ENCODE measurements at places on chromosomes 2 and 18.

DNA sequence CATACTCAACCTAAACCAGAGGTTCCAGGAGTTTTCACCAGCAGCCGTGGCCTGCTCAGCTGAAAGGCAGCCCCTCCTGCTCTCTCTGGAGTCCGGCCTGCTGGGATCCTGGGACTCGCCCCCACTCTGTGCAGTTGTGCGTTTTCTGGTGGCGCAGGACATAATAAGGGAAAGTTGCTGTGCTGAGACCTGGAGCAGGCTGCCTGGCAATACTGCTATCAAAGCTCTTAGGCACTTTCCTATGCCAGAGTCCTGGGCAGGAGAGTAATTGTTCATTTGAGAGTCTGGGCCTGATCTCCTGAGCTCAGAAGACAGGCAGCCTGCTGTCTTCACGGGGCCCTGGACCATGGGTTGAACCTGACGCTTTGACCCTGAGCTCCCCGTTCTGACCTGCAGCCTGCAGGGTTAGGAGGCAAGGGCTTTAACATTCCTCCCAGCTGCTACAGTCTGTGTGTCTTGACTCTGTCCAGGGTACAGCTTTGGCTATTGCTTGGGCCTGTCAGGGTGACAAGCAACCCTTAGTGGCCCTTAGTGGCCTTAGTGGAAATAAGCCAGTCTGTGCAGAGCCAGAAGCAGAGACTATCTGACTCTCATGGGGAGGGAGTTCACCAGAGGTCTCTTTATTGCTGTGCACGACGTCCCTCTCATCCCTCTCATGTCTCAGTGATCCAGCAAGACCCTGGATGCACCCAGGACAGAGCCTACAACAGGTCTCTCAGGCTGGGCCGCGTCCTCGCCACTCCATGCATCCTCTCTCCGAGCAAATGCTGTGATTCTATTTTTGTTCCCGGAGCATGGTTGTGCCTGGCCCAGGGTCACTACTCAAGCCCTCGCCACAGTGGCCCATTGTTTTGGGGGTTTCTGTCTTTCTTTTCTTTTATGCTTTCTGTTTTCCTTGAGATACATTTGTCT is 60.6 kb downstream of the ACKR3 start:
- DNase-seq: no peak

DNA sequence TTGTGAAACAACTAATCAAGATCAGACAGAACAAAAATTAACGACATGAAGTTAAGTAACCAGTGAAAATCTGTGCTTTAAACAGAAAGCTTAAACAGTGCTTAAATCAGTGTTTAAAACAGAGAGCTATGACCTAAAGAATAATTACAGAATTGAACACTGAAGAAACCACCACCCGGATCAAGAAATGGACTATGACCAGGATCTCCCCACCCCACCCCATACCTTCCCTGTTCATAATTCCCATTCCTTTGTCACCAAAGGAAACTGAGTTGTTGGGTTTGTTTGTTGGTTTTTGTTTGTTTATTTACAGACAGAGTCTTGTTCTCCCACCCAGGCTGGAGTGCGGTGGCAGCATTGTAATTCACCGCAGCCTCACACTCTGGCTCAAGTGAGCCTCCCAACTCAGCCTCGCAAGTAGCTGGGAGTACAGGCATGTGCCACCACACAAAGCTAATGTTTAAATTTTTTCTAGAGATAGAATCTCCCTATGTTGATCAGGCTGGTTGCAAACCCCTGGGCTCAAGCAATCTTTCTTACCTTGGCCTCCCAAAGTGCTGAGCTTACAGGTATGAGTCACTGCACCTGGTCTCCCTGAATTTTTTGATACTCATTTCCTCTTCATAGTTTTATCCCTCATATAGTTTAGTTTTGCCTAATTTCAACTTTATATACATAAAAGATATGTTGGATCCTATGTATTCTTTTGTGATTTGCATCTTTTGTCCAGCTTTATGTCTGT is 8.2 kb upstream of the ALPG start:
- DNase-seq: no peak

GRCh38 chr2:12555012-12555645 is 161.6 kb upstream of the TRIB2 start:
- DNase-seq: no peak

DNA sequence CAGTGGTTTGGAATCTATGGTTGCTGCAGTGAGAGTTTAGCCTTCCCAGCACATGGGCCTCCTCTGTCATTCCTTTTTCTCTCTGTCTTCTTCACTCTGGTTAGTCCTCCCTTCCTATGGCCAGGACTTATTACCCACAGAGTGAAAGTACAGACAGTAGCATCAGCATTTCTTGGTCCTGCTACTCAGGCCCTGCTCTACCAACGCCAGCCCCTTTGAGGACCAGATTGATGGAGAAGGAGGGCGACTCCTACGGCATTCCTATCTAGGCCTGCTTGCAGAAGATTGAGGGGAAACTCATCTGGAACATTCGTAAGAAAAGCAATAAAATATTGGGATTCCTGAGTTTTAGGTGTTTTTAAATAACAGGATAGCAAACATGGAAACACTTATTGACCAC is 43.5 kb downstream of the BMP10 start:
- no peak for DNase-seq

- no peak for DNase-seq
Observed at GRCh38 chr2:105118960-105119359, 81.1 kb downstream of the MRPS9 start.

GRCh38 chr18:2304378-2305175 is 266.7 kb downstream of the METTL4 start:
- no peak for DNase-seq

DNA sequence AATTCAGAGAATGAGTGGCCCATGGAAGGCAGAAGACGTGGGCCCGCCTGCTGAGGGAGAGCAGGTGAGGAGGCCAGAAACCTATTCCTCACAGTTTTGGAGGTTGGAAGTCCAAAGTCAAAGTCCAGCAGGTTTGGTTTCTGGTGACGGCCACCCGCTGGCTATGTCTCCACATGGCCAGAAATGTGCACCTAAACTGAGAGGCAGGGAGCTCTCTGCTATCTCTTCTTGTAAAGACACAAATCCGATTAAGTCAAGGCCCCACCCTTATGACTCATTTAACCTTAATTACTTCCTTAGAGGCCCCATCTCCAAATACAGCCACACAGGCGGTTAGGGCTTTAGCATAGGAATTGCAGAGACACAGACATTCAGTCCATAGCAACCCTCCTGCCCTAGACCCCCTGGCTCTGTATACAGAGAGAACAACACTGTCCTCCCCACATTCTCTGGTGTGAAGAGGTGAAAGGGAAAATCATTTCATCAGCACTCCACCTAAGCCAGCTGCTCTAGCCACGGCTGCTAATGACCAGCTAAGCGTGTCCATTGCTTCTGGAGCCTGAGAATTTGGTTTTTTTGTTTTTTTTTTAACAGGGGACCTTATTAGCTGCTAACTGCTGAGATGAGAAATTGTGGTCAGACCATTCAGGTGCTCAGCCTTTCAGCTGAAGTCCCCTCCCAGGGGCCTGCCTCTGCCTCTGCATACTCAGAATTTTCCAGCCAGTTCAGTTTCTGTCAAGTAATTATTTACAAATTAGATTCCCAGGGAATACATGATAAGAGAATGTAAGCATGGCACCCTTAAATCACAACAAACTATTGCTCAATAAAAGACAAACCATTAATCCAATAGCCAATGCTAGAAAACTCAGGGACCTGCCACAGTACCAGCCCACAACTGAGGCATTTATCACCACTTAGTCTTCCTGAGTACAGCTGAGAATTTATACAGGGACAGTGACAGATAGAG is 368.7 kb upstream of the ID2 start:
- no peak for DNase-seq

DNA sequence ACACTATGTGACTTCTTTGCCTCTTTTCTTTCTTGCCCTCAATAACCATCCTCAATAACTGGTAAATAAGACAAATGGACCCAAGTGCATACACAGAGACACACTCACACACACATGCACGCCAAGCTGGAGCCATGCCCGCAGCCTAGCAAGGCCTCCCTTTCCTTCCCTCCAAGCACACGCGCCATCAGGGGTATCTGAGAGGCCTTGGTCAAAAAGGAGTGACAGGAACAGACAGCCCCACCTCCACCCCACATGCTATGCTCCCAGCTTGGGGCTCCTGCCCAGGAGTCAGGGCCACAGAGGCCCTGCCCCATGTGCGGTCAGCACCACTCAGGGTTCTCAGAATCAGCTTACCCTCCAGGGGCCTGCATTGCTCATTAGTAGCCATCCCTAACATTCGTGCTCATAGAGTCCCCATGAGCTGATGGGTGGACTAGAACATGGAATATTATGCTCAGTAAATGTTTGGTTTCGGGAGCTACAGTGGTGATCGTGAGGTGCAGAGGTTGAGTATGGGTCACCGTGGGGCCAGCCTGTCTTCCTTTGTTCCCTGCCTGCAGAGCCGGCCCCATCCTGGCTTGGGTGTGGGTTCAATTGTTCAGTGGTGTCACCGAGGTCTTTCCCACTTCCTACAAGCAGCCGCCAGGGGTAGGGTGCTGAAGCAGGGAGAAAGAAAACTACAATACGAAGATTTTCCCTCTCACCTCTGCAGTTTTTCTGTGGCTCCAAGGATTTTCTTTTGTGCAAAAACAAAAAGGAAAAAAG is 158.2 kb upstream of the RAB12 start:
- DNase-seq: no peak

- no peak for DNase-seq
Observed at GRCh38 chr2:175999283-175999819, 2.7 kb downstream of the LNPK start.

DNA sequence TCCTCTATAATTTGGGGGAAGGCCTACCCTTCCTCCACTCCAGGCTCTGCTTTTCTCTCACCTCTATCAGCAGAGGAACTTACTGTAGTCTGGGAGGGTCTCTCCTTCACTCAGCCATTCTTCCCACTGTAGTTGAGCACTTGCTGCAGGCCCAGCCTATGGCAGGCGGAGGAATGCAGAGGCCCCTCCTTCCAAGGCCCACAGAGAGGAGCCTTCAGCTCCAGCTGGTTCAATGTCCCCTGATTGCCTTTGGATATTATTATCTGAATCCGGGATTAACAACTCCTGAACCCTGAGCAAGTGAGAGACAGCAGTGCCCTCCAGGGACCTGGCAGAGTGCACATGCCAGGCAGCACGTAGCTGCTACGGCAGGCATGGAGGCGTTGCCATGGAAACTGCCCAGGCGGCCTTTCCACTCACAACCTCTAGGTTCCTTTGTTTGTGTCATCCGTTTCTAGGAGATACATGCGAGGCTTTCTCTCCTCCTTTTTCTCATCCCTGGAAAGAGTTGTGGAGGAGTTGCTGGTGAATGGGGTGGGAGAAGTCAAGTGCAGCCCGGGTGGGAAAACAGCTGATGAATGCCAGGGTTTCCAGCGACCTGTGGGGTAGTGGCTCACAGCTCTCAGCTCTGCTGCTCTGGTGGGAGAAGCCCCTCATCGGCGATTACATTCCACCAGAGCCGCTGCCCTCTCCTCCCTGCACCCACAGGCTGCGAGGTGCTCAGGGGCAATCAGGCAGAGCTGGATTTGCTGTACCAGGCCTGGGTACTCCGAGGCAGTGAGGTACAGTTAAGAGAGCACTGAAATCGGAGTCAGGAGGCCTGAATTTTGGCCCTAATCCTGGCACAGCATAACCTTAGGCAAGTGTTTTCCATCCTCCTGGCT is 55.3 kb upstream of the HK2 start:
- DNase-seq: no peak

DNA sequence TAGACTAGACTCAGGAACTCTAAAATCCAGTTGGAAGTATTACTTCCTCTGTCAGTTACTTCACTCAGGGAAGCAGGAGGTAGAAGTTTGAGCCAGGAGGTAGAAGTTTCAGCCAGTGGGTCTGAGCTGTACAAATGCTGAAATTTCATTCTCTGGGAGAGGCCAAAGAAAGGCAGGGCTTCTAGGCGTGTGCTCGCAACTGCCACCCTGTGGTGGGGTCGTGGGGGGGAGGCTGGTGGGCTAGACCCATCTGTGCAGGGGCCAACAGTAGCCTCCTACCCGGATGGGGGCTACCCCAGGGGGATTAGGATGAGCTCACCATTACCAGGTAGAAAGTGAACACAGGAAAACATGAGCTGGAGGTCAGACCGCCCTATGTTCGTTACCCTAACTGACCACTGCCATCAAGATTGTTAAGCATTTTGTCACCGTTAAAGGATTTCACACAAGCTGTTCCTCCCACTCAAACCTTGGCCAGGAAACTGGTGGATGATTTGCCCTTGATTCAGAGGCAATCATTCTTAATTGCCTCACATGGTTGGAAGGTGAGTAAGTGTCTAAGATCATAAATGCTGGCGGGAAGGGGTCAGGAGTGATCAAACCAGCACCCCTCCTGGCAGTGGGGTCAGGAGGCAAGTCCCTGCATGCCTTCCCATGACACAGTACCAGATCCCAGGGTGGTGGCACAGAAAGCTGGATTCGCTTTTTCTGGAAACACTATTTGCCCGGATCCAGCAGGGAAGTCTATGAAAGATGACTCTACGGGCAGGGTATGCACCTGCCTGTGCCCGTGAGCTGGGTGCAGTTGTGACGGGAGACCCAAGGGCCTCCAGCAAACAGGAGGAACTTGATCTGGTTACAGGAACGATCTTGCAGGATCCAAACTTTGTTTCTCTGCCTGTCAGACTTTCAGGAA is 5.2 kb upstream of the FHL2 start:
- DNase-seq: no peak

DNA sequence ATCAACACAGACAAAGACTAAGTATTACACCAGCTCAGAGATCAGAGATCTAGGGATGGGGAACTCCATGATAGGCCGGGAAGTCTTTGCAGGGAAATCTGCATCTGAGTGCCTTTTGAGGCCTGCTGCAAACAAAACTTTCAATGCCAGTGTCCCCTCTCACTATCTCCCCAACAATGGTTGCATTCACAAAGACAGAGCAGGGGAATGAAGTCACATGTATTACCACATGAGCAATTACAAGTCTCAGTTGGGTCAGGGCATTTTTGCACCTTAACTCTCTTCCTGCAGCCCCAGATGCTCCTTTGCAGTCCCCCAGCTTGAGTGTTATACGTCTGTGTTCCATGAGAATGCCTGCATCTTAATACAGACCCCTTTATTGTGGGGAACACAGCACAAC is 1.8 kb upstream of the RNF144A start:
- no peak for DNase-seq

- DNase-seq: no peak
Observed at GRCh38 chr2:47077442-47078117, 77.5 kb downstream of the STPG4 start.

DNA sequence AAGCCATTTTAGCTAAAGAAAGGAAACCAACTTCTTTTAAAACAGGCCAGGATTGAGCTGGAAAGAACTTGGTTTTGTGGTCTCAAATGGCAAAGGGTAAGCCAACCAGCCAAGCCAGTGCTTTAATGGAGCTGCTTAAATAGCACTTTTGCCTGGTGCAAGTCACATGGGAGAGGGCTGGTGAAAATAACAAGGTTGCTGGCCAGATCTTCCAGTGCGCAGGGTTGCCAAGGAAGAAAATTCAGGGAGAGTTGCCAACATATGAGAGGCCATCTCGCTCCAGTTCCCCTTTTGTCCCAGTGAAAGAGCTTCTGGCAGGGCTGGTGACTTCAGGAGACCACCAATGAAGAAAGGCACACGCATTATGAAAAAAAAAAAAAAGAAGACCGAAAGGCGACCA is 57.3 kb downstream of the IRS1 start:
- no peak for DNase-seq

DNA sequence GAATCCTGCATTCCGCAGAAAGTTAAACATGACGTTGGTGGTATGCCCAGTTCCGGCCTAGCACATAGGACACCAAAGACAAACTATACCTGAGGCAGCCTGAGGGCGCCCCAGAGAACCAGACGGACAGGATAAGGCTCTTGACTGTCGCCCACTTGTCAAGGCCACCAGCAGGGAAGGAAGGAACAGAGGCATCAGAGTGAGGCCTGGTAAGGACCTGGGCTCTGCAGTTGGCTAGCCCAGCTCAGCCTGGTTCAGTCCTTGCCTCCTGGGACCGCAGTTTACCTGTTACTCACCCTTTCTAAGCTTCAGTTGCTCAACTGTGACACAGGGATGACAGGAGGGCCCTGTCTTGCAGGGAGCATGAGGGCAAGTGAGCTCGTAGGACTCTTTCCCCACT is 82.1 kb downstream of the ACTR2 start:
- no peak for DNase-seq
